ENCODE measurements at places on chromosomes 13 and 19.
A peak's percentile ranks its signal among the peaks of the same experiment; 100 is the strongest.

DNA sequence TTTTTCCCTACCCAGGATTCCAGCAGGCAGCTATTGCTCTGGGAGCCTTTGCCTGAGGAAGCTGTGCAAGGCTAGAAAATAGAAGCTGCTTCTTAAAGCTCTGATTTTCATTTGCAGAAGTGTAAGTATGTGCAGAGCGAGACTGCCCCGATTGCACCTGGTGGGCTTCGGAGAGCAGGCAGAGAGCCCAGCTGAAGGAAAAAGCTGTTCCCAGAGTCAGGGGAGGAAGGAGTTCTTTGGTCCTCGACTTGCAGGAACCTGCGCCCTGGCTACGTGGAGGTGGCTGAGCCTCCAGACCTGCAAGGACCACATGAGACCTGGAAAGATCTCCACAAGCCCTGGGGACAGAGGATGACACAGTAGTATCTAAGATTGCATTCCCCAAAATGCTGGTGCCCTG, 235.0 kb upstream of the ARGLU1 start:
- DNase-seq = no peak

DNA sequence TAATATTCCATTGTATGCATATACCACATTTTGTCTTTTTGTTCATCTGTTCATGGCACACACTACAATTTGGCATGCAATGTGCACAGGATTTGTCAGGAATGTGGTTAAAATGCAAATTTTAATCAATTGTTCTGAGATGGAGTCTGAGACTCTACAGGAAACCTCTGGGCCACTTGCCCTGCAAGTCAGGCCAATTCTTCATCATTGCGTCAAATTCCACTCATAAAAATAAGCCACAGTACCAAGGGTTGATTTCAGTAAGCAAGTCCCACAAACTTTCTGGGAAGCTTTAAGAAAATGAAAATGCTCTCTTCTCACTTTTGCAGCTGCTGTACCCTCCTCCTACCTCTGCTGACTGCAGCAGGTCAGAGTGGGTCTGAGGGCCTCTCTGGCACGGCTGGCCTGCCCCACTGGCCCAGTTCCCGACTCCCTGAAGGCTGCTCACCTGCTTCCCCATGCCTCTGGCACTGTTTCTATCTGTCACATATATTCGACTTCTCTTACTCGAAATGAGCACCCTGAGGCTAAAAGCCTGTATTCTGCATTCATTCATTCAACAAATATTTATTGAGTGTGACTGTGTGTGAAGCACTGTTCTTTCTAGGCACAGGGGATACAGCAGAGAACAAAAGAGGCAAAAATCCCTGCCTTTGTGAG, 83.8 kb upstream of the WASF3 start:
- no peak for DNase-seq

- no peak for DNase-seq
Observed at GRCh38 chr19:41415154-41415571, 12.0 kb downstream of the B3GNT8 start.

DNA sequence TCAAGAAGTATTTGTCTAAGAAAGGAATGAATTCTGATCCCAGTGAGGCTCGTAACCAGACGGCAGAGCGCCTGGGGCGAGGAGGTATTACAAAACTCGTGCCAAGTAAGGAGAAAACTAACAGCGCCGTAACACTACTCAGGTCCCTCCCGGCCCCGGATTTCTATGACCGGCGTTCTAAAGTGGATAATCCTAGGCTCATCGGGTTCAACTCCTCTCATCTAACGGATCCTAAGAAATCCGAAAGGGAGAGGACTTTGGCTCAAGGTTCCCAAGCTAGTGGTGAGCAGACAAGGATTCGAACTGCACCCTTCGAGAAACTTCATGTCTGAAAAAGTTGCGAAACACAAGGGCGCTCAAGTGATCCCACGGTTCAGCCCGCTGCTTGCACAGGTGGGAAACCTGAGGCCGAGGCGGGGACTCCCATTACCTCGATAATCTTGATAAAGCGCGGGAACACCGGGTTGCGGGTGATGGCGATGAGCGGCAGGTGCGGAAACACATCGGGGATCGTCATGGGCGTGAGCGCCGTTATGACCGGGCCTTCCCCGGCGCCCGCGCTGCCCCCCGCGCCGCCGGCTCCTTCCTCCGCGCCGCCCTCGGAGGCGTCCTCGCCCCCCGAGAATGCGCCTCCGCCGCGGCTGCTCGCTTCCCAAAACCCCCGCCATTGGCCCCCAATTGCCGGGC, 529 bp downstream of the LONP1 start:
- peak; percentile 8 for DNase-seq

DNA sequence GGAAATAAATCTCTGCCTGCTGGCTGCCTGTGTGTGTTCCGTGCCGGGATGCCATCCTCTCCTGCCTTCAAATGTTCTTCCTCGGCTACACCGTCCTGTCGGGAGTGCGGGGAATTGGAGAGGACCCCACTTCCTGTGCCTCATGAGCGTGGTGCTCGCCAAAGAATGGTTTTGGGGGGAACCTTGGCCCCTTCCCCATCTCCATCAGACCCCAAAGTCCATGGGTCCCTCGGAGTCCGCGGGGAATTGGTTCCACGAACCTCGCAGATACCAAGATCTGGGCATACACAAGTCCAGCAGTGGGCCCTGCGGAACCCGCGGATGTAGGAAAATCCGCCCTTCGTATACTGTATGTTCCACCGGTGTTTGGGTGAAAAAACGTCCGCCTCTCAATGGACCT, 2.3 kb upstream of the ZNF865 start:
- no peak for DNase-seq

- no peak for DNase-seq
Observed at GRCh38 chr19:956766-957440, 27.2 kb upstream of the WDR18 start.

- DNase-seq = no peak
Observed at GRCh38 chr13:48456546-48456945, 43.6 kb upstream of the LPAR6 start.

DNA sequence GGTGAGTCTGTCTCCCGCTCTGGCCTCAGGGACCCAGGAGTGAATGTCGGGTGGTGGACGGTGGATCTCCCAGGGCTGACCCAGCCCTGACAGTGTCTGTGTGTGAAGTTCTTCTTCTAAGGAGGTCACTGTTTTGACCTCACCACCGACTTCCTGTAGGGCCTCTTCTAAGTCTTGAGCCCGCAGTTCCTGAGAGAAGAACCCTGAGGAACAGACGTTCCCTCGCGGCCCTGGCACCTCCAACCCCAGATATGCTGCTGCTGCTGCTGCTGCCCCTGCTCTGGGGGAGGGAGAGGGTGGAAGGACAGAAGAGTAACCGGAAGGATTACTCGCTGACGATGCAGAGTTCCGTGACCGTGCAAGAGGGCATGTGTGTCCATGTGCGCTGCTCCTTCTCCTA, at the start of gene SIGLEC7:
Gene SIGLEC7, plus strand, starts transcription at position 183 of the 400 bp plus-strand sequence. Its CDS starts 69 bp downstream, at position 252.
- no peak for DNase-seq

DNA sequence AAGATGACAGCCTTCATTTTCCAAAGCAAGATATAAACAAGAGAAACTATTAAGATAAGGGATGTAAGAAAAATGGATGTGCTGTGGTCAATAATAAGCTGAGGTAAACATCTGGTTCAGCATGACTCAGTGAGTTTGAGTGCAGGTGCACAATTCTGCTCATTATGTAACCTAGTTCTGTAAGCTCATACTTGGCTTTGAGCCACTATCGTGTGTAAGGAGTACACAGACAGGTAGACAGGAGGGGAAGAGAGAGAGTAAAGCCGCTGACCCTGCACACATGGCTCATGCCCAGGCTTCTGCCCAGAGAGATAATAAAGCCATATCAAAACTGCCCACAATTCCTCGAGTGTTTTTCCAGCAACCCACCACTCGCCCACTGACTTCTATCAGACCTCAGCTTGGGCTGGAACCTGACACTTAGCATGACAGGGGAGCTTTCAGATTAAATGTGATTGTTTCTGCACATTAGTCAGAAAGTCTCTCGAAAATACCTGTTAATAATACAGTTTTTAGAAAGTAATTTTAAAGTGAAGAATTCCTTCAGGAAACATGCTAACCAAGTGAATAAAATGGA, 51.7 kb downstream of the ZNF91 start:
- no peak for DNase-seq

DNA sequence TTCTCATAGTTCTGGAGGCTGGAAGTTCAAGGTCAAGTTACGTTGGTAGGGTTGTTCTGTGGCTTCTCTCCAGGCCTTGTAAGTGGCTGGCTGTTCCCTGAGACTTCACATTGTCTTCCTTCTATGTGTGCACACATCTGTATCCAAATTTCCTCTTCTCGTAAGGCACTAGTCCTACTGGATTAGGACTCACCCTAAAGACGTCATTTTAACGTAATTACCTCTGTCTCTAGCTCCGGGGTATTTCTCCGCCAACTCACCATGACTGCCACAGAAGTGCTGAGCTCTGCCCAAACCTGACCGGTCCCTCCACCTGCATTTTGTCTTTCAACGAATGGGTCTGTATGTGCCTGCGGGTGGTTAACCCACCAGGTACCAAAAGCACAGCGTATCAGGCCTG, 8.7 kb upstream of the SYDE1 start:
- no peak for DNase-seq

DNA sequence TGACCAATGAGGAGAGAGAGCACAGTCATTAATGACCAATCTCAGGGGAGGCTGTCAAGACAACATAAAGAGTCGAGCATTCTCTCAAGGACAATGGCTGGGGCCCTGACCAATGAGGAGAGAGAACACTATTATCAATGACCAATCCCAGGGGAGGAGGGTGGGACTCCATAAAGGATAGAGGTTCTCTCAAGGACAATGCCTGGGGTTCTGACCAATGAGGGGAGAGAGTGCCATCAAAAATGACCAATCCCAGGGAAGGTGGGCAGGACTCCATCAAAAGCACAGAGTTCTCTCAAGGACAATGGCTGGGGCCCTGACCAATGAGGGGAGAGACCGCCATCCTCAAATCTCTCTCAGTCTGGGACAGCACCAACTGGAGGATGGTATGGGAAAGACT, 3.3 kb upstream of the KLK11 start:
- no peak for DNase-seq

DNA sequence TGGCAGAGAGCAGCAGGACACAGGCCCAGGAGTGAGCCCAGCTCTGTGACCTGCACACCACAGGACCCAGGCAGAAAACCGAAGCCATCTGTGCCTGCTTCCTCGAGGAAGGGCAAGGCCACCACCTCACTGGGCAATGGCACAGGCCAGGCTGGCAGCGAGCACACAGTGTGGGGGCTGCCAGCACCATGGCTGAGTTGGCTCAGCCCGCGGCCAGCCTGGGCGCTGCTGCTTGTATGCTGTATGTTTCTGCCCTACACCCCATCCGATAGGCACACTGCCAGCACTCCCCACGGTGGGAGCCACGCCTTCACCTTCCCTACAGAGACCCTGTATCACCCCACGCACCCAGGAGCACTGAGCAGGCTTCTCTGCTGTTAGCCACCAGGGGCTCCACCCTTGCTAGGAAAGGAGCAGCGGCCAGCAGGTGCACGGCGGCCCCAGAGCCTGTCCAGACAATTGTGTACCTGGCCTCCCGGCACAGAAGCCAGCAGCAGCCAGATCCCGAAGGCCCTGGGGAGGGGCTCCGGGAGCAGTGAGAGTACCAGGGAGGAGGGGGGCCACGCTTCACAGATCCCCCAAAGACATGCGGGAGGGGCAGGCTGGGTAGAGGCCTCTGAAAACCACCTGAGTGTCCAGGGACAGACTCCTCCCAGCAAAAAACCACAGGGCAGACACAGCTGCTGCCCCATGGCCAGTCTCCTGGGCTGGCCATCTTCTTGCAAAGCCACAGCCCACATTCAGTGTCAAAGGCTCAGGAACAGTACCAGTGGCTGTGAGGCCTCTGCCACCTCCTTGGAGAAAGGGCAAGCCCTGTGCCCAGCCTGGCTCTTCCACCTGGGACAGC, 56.1 kb downstream of the MLLT1 start:
- DNase-seq = no peak

- DNase-seq = no peak
Observed at GRCh38 chr13:47188802-47189201, 291.9 kb upstream of the HTR2A start.

DNA sequence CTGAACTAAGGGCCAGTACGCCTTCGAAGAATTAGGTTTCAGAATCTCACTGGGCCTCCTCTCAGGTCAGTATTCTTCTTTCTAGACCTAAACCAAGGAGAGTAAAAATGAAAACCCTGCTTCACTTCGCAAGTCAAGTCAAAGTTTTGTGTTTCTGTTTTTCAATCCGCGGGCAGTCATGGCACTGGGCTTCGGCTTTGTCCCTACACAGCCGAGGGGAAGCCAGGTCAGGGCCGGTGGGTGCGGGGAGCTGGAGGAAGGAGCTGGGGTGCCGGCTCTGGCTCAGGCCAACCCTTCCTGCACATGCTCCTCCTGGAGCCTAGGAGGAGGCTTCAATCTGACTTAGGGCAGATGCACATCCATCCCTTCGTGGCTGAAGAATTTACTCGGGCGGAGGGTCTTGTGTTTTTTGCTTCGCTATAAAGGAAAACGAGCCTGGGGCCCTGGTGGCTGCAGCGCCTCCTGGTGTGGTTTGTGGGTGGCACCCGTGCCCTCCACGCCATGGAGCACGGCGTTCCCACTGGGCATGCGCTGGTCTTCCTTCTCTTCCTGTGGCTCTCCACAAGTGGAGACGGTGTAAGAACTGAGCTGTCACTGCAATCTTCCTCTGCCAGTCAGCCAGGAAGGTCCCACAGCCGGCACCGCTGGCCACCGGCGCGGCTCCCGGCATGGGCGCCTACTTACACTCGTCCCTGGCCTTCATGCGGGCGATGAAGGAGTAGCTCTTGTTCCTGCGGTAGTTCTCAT, 22.5 kb downstream of the C19orf44 start:
- DNase-seq = no peak

DNA sequence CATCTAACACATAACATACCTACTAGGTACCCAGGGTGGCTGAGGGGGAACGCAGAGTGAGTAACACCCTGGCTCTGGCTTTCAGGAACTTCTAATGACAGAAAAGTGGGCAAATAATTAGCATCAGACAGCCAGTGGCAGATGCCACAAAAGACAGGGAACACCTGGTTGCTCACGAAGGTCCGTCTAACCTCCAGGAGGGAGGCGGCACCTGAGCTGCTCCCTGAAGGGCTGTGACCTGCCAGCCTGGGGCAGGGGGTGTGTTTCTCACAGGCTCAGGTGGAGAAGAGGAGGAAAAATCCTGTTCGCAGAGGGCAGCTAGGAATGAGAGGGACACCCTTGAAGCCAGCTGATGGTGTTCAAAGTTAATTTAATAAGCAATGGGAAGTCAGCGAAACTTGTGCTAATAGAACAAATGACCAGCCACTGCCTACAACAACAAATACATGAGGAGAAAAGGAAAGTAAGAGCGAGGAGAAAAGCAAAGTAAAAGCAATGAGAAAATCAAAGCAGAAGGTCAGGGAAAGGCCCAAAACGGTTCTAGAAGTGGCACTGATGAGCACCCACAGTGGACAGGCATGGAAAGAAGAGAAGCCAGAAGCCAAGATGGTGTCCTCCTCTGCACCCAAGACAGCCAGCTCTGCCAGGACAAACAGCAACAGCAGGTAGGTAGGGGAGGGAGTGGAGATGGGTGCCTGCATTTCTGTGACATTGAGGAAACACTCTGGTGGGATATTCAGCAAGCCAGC, 87.3 kb downstream of the STK24 start:
- DNase-seq = no peak

GRCh38 chr13:26019881-26020870, 31.6 kb downstream of the SHISA2 start:
- DNase-seq = no peak

Data from activated T-helper 1 cell treated with anti-CD3 and anti-CD28 coated beads, Interleukin-12 subunit alpha, Interleukin-12 subunit beta, Interleukin-2, Interleukin-4 antibody, amounts not matched to agents 30 ng/mL and 10 ng/mL and 1 ng/mL, durations not matched to agents 14 hours and 24 hours and 36 hours (primary cell).